M059J (cell line): ENCODE measurements at places on chromosomes 1 and 21. TPM values are rescaled to one million over a fixed set of nuclear protein-coding genes. Genes with fewer than 3 reads are reported as not detected.

RNU1-1 gene
- total RNA-seq: not detected in 2 replicates

DNA sequence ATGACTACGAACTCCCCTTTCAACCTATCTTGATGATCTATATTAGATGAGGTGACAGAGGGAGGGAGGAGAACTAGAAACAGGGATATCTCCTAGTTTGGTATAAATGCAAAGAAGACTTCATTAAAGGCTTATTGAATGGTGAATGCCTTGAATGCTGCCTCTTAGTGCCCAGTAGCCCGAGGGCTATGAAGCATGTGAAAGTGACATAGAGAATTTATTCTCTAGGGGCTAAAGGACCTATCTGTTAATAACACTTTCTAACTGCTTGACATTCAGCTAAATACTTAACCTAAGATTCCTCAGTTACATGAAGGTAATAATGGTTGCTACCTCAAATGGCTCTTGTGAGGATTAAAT, 764.1 kb downstream of the LTN1 start:
- no peak for DNase-seq

- DNase-seq: no peak
These were observed 26.3 kb upstream of the CYP4B1 start for GRCh38 chr1:46772571-46772970.

DNA sequence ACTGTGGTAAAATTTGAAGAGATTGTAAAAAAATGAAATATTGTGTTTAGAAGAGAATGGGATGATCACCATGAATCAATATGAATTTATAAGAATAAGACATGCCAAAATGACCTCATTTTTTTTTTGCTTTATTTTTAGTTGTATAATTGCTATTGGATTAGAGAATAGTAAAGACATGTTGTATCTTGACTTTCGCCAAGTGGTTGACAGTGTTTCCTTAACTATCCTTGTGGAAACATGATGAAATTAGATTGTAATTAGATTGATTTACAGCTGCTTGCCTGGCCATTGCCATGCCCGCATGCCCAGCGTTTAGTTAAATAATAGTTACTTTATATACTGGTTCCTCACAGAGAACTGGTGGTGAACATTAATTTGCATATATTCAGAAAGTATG, 154.9 kb downstream of the MAGI3 start:
- DNase-seq: no peak

DNA sequence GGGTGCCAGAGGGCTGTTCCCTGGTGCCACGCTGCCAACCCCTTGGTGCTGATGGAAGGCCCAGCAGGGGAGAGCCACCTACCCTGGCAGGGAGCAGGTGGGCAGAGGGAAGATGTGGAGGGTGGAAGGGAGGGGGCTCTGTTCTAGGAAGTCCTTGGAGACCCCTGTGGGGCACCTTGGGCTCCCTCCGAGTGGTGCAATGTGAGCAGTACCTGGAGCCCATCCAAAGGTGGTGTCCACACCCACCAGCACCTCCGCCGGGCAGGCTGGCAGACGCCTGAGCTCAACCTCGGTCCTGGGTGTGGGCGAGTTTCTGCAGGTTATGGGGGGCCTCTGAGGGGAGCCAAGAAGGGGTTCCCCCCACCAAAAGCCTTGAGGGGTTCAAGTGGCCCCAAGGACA, 11.3 kb upstream of the DNMT3L start:
- no peak for DNase-seq

CLEC20A gene
- total RNA-seq: not detected in 2 replicates

CLCA4 gene
- total RNA-seq: not detected in 2 replicates

DNA sequence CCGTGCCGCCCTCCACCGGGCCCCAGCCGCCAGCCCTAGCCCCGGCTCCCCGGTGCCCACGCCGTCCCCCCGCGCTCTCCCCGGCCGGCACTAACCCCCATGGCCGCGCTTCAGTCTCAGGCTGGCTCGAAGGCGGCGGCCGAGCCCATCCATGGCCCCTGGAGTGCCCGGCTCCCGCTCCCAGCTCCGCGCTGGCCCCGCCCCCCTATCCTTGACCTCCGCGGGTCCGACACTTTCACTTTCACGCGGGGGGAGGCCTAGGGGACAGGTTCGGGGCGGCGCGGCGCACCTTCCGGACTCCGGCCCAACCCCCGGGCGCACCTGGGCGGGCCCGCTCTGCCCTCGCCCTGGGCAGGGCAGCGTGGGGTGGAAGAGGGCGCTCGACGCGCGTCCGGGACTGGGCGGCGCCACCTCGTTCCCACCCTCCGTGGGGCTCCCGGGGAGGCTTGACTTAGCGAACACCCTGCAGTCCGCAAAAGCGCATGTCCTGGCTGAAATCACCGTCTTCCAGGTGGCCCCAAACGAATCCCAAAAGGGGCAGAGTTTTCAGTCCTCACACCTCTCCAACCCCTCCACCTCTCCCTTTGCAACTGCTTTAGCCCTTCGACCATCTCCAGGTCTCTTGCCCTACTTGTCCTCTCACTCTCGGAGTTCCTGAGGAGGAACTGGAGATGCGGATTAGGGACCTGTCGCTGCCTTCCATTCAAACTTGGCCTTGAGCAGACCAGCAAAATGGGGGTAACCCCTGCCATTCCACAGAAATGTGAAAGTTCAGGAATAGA, 3.9 kb upstream of the DENND2D start:
- peak; percentile 15 for DNase-seq
